Activated CD8-positive, alpha-beta T cell treated with anti-CD3 and anti-CD28 coated beads for 36 hours (primary cell): ENCODE measurements at places on chromosomes 3 and 15. TPM values are rescaled to one million over a fixed set of nuclear protein-coding genes. Genes with fewer than 3 reads are reported as not detected.

DNA sequence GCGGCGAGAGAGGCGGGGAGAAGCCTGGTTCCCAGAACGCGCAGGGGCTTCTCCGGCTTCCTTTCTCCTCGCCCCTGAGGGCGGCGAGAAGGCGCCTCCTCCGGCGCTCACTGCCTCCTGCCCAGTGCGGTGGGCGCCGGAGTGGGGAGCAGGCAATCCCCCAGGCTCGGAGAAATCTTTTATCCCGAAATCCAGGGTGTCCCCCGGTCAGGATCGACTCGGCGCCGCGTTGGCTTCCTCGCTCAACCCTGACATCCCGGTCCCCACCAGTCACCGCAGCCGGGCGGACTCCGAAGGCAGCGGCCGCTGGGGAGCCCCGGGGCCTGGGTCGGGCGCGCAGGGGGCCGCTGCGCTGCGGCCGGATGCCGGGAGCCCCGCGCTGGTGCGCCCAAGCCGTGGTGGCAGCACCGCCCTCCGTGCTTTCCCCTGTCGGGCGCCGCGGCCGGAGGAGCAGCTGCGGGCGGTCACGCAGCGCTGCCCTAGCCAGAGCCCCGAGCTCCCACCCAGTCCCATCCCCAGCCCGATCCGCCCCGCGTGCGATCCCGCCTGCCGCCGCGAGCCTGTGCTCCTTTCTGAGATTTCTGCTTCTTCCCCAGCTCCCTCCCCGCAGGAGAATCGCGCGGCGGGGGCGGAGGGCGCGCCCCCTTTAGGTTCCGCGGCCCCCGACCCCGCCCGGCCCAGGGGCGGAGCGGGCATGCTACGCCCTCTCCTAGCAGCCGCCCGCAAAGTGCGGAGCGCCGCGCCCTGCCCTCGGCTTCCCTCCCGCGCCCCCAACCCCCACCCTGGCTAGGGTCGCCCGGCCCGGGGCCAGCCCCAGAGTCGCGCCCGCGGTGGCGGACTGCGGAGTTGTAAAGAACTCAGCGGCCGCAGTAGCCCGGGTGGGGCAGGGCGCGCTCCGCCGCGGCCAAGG is 683 bp upstream of the CACNA2D3 start:
- no peak for DNase-seq

GRCh38 chr15:29681946-29682345 is 140.3 kb downstream of the TJP1 start:
- no peak for DNase-seq

DNA sequence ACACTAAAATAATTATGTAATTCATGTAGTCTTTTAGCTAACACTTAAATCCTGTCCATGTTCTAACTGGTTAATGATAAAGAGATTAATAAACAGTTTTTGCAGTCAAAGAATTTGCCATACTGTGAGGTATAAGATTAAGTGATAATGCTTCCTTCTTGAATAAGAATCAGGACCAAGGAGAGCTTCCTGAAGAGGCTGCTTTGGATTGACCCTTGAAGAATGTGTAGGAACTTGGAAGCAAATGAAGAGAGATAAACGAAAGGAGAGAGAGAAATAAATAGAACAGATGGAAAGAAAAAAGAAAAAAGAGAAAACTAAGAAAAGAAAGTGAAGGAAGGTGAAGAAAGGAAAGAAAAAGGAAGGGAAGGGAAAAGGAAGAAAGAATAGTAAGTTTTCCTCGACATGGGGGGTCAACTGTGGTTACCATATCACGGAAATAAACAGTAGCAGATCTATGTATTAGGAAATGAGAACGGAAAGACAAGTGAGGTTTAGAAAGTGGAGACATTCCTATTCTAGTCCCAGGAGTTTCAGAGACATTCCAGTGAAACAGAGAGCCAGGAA is 539.8 kb downstream of the FGF12 start:
- DNase-seq: no peak

- peak; percentile 65 for DNase-seq
Measured at GRCh38 chr15:89361451-89362202, 27.0 kb upstream of the POLG start.

DNA sequence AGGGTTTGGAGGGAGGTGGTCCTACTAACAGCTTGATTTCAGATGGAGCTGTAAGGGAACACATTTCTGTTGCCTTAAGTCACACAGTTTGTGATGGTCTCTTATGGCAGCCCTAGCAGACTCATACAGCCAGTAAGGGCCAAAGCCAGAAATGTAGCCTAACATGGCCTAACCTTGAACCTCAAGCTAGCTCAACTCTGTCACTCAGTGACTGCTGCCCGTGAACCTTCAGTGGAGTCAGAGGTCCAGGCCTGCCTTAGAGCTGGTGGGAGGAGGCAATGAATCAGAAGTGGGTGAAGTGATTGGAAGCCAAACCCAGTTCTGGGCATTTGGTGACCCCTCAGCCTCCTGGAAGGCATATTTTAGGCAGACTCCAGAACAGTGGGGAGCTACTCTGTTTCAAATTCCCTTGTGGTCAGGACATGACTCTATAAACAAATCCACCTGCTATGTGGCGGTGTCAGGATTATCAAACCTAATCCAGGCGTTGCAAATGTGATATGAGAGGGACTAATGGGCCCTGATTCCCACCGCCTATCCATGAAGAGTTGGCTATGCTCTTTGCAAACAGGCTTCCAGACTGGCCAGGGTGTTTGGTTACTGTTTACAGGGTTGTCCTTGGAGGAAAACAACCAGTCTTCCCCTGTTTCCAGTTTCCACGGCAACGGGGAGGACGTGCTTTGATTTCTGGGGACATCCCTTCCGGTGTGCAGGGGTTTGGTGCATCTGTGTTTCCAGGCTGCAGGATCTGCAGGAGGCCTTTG is 105.9 kb upstream of the AGBL1 start:
- no peak for DNase-seq

DNA sequence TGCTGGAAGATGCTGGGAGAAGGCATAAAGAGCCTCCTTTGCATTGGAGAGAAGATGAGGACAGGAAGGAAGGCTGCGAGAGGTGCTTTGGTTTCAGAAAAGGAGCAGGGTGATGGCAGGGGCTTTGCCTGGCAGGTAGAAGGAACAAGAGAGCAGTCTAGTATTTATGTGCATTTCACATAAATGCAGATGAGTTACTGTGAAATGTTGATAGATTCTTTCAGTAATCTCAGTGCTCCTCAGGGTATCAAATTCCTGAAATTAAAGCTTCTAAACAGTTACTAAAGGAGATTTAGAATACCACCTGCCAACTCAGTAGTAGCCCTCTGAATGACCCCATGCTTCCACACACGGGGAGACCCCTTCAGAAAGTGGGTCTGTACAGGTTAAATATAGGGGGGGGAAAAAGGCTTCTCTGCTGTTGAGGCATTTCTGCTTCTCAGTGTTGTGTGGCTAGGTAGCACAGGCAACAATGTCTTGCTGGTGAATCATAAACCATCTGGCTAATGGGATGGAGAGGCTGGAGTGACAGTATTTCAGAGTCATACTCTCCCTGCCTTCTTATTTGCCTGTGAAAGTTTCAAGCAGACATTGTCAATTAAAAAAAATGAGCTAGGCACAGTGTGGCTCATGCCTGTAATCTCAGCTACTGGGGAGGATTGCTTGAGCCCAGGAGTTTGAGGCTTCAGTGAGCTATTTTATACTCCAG is 14.3 kb upstream of the FBXL22 start:
- DNase-seq: no peak

Gene C3orf70
- total RNA-seq: 0.04 TPM

DNA sequence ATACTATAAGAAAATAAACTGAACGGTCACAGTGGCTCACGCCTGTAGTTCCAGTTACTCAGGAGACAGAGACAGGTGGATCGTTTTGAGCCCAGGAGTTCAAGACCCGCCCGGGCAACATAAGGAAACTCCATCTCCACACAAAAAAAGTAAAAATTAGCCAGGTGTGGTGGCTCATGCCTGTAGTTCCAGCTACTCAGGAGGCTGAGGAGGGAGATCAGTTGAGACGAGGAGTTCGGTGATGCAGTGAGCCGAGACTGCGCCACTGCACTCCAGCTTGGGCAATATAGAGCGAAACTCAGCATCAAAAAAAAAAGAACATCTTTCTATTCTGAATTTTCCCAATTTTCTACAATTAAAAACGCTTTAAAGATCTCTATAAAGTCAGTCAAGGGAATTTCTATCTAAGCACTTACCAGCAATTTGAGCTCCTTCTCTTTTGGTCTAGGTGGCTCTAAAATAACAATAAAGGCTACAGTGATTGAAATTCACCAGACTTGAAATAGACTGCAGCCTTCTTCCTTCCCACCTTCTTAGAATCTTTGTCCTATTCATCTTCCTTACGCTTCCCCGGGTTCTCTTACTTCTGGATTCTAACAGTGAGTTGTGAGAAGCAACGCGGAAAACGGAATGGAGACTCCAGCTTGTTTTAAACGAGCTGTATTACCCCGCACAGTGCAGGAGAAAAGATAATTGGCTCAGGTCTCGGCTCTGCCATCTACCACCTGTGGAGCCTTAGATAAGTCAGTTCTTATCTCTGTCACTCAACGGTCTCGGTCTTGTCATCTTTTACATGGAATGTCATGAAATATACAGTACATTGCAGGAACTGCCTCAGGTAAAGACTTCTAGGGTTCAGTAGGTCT is 812 bp upstream of the SEC62 start:
- DNase-seq: no peak

GRCh38 chr15:87211547-87211946 is 1045.0 kb downstream of the NTRK3 start:
- DNase-seq: no peak

Gene GFM1
- total RNA-seq: 56.1 TPM

Gene DUOXA2
- total RNA-seq: not detected

GRCh38 chr3:126256251-126256650 is 75.9 kb upstream of the ALDH1L1 start:
- DNase-seq: no peak

- no peak for DNase-seq
Measured at GRCh38 chr3:182382112-182382857, 411.0 kb upstream of the ATP11B start.

DNA sequence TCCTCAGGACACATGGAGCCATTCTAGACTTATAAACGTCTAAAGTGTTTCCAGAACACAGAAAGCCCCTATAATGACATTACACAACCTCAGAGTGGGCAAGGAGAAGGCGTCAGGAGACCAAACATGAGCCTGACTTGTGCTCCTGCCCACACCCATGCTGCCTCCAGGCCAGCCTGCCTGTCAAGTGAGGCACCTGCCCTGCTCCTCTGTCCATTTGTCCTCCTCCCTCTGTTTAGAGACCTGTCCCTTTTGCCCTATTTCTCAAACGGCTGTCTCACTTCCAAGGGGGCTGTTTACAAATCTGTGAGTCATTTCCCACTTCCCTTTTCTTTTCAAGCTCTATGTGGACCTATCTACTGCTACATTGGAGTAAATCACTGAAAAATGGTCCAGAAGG is 21.0 kb downstream of the ZDHHC3 start:
- no peak for DNase-seq

Gene GRAMD1C
- total RNA-seq: 0.29 TPM

DNA sequence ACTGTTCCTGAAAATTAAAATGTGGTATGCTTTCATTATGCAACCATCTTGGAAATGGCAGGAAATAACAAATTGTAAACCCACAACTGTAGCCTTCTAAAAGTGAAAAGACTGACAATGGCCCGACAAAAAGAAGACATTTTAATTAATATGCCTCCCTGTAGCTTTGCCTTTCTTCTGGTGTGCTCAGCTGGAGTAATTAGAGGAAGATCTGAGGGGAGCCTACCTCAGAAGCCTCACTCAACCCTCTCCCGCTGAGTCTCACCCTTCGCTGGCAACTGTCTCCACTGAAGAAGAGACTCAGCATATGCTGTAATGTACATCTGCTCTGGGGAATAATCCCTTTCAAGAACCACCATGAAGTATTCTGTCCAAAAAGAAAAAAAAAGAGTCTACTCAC is 104.7 kb upstream of the SETMAR start:
- no peak for DNase-seq

- no peak for DNase-seq
Measured at GRCh38 chr3:197955892-197956477, 4.0 kb upstream of the LMLN start.

GRCh38 chr3:16668776-16669545 is 63.7 kb upstream of the DAZL start:
- no peak for DNase-seq

Gene SH2D7
- total RNA-seq: not detected

Gene RAB27A
- total RNA-seq: 125 TPM

Gene MOBP
- total RNA-seq: not detected

DNA sequence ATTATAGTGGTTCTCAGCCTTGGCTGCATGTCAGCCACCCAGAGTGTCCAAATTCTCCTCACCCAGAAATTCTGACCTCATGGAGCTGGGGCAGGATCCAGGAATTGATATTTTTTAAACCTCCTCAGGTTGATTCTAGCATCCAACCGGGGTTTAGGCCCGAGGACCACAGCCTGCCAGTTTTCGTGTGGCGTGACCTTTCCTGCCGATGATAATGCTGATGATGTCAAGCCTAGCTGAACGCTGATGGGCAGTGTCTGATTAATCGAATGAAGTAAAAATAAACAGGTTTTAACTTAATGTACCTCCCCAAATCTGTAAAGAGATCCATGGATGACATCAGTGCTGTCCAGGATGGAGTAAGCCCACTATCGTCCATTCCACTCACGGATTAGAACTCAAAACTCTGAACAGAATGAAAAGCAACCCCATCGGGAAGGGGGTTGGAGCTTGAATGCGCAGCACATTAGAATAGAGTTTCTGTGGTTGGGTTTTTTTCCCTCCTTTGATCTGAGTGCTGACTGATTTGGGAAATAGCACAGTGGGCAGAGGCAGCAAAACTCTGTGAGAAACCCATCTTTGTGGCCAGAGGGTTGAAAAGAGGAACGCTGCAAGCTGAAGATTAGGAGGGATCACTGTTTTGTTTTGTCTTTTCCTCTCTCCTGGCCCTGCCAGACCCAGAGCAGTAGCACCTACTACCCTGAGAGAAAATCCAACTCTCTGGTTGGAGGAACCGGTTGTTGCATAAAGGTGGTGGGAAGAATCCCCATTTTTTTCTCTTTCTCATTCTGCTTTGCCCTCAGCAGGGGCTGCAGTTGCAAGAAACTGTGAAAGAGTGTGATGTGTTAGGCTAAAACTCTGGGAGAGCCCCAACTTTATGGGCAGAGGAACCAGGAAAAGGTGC is 153.9 kb downstream of the APBA2 start:
- DNase-seq: peak; percentile 61

Gene UACA
- 2.8 TPM for total RNA-seq

Gene C3orf22
- total RNA-seq: not detected
